ENCODE measurements at places on chromosomes 1 and 21. TPM values are rescaled to one million over a fixed set of nuclear protein-coding genes. Genes with fewer than 3 reads are reported as not detected.

DNA sequence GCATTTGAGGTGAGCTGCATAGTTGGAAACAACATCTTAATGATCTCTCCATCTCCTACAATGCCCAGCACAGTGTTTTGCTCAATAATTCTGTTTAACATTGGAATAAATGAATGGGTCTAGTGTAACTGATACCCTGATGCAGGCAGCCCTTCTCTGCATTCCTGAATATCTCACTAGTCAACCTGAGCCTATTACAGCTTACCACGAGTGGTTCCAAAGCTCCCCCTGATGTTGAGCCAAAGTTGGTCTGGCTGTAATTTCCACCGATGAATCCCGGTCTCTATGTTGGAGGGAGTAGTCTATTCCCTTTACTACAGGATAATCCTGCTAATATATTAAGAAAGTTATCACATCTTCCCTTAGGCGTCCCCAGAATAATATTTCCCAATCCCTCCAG, 63.8 kb downstream of the ZBTB18 start:
- DNase-seq = no peak

GRCh38 chr1:226223157-226223785, at the start of gene MIXL1:
Gene MIXL1, plus strand, starts transcription at chr1:226223664. Its CDS starts 18 bp downstream, at chr1:226223682.
- peak; percentile 9 for DNase-seq

DNA sequence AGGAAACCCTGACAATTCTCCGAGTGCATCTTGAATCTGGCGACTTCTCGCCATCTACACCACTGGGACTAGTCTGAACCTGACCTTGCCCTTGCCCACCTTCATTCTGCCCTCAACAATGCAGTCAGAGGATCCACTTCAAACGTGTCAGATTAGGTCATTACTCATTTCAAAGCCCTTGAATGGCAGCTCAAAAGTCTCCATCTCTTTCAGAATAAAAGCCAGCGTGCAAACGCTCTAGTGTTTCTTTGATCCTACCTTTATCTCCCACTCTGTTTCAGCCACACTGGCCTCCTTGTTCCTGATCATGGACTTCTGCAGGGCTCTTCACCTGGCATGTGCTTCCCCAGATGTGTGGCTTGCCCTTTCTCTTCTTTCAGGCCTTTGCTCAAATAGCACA, 31.3 kb downstream of the SLC30A1 start:
- no peak for DNase-seq

GRCh38 chr1:197663162-197663953, 111.9 kb downstream of the DENND1B start:
- no peak for DNase-seq

GRCh38 chr1:67193704-67194103, 27.4 kb downstream of the IL23R start:
- DNase-seq = no peak

GRCh38 chr1:8545078-8545477, 227.2 kb downstream of the SLC45A1 start:
- DNase-seq = no peak

GRCh38 chr21:34913811-34914210, 135.3 kb downstream of the RUNX1 start:
- DNase-seq = no peak

GRCh38 chr1:198423673-198424072, 116.8 kb downstream of the ATP6V1G3 start:
- DNase-seq = no peak

DNA sequence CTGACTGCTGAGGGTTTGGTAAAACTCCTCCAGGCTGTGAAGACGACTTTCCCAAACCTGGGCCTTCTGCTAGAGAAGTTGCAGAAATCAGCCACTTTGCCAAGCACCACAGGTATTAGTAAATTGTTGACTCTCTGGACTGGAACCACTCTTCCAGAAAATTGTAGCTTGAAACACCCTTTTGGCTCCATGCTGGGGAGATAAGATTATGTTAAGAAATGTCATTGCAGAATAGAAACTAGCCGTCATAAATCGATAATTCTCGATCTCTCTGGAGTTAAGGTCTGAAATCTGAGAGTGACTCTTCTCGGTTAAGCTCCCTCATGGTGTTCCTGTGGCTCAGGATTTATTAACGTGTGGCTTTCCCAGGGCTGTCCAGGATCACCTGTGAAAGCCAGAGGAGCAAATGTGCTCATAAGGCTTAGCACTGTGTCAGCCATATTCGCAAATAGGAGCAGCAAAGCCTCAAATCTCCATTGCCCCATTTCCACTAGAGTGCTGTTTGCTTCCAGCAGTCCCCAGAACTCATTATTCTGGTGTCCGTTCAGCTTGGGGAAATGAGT, 54.6 kb downstream of the ZBTB40 start:
- DNase-seq = no peak

GRCh38 chr1:202844259-202844658, 33.5 kb downstream of the PCAT6 start:
- no peak for DNase-seq

- DNase-seq = no peak
Measured at GRCh38 chr1:59058665-59059439, 238.0 kb upstream of the FGGY start.

GRCh38 chr1:153768316-153769181, 6.7 kb upstream of the SLC27A3 start:
- no peak for DNase-seq

DNA sequence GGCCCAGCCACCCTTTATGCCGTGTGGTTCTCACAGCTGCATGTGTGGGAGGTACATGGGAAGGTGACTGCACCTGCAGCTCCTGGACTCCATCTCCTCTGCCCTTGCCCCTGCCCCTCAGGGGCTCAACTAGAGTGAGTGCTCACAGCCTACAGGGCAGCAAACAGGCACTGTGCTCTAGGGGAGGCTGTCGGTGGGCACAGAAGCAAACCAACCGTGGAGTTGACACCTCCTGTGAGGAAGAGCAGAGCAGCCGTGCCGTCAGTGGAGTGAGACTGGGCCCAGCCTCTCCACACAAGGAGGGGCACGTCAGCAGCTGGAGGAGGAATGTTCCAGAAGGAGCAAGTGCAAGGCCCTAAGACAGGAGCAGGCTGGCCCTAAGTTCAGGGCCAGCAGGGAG, 32.7 kb downstream of the BMP8A start:
- DNase-seq = no peak

Gene SLC6A17
- 0.10 TPM for polyA plus RNA-seq

Gene EIF4G3
- 59.8 TPM for polyA plus RNA-seq

Gene KIF17
- polyA plus RNA-seq = 6.1 TPM

Gene AGMAT
- polyA plus RNA-seq = 0.44 TPM

Gene CLEC20A
- polyA plus RNA-seq = 0.11 TPM

Gene FNDC10
- 1.8 TPM for polyA plus RNA-seq

Gene CD84
- 2.5 TPM for polyA plus RNA-seq

Gene WNT9A
- 1.9 TPM for polyA plus RNA-seq

Gene PAX7
- not detected for polyA plus RNA-seq

Gene NIBAN1
- 14.4 TPM for polyA plus RNA-seq

Gene TNFRSF4
- polyA plus RNA-seq = 2.0 TPM
